ENCODE measurements at places on chromosomes 7 and 10.
A peak's percentile ranks its signal among the peaks of the same experiment; 100 is the strongest.

DNA sequence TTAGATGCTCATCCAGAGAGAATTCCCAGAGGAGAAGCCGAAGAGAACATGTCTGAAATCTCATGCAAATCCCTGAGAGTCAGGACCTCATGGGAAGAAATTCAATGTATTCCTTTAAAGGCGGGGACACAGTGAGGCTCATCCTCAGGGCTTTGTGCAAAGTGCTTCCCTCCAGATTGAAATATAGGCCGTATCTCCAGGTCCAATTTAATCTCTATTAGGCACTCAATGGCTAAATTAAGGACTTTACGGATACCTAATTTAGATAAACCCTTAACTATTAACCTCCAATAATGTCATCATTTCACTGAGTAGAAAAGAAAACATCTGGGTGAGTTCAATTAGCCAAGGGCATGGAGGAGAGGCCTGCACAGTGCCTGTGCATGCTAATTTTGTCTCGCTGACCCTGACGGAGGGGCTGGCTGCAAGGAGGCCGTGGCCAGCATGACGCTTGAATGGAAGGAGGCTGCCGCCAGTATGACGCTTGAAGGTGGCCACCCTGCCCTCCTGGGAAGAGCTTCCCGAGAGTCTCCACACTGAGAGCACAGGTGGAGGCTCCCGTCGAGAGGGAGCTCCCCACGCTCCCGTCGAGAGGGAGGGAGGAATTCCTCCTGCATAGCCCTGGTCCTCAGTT is 287.6 kb downstream of the ADARB2 start:
- DNase-seq, result no peak

- DNase-seq, result no peak
Measured at GRCh38 chr10:70592186-70592735, 10.3 kb downstream of the PRF1 start.

DNA sequence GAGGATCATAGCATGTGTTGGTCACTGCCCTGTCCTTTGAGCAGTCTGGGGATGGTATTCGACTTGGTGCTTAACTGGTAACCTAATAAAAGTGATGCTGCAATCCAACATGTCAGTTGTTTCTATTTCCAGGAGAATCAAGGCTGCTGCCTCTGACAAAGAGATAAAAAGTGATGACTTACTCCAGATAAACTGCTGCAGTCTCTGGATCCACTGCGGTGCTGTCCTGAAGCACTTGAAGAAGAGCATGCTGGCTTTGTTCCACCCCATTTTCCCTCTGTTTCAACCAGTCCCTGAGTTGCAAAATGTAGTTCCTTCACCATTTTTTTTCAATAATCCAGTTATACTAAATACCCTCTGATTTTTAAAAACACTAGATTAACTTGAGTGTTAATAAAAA is 403.5 kb upstream of the ANKRD30A start:
- DNase-seq, result no peak

- DNase-seq, result no peak
Measured at GRCh38 chr7:117126676-117127075, 173.4 kb downstream of the ST7 start.

DNA sequence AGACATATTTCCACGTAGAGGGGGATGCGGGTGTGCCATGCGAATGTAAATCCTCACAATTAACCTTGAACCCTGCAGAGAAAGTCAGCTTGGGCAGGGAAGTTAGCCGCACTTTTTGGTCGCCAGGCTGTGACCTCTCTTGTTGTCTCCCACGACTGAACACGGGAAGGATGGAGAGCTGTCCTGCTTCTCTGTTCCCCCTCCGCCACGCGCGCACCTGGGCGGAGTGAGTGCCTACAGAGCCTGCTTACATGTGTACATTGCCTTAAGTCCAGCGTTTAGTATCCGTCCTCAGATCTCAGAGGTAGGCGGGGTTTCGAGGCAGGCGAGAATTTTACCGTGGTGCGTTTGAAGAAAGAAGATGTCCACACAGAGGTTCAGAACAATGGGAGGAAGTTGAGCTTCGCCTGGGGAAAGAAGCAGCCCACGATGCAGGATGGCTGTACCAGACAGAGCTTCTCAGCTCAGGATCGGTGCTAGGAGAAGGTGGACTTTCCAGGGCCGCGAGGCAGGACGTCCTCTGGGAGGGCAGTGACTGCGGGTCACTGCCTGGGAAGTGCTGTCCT is 482 bp upstream of the ERCC6 start:
- DNase-seq, result peak; percentile 8

GRCh38 chr7:128236924-128237586 is 4.0 kb upstream of the LEP start:
- no peak for DNase-seq

Data from NCI-H1436 (cell line).